ENCODE measurements at places on chromosomes 2 and 18. TPM values are rescaled to one million over a fixed set of nuclear protein-coding genes. Genes with fewer than 3 reads are reported as not detected.

BMP10 gene
- not detected for total RNA-seq

LBX2 gene
- total RNA-seq: 1.8 TPM

MYO5B gene
- total RNA-seq: 8.7 TPM

RFTN2 gene
- 1.1 TPM for total RNA-seq

MBP gene
- 19.6 TPM for total RNA-seq

TMEM185B gene
- total RNA-seq: 9.9 TPM

ZNF396 gene
- 1.0 TPM for total RNA-seq

DNA sequence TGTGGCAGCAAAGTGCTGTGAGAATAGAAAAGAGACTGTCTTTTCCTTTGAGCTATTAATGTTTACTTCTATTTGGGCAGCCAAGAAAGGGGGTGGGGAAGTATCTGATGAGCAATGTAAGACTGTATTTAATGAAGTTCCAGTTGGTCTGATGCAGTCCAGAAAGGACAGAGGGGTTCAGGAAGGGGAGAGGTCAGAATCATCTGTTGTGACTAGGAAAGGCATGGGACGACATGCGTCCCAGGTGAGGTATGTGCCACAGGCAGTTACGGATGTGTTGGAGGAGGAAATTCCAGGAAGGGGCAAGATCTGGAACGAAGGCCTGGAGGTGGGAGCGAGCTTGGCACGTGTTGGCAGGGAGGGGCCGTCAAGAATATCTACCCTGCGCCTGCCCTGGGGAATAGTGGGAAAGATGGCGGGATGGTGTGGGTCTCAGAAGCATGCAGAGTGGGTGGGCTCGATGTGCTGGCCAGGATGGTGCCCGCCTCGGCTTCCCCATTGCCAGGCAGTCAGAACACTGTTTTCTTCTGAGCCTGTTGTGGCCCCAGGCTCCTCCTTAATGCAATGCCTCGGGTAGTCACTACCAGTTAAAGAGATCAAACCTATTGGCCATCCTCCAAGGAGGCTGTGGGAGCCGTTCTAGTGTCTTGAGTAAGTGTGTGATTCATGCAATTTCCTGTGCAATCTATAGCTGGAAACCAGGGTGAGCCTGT lies 57.8 kb upstream of the TXNDC2 start:
- H3K4me1 ChIP-seq: peaks cover 5% of the 10 kb centered on the region
- no peak overlapping the region for H3K4me3 ChIP-seq
- peak overlapping the region; percentile 1 for H3K27ac ChIP-seq
- H3K27me3 ChIP-seq: no peaks in the 10 kb centered on the region
- no peak for DNase-seq

DNA sequence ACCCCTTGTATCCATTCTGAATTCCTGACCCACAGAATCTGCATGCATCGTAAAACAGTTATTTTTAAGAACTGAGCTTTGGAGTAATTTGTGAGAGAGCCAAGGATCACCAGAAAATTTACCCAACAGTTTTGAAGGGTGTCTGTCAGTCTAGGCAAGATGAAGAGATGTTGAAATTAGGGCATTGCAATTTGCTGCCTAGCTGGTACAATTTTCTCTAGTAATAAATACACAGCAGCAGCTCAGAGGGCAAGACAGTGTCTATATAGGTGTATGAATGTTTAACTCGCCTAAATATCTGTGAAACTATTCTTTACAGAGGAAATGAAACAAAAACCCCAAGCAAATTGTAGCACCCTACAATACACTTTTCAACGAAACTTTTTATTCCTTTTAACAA lies 377.8 kb upstream of the POU3F3 start:
- DNase-seq: no peak
- no peaks in the 10 kb centered on the region for H3K27me3 ChIP-seq
- no peak overlapping the region for H3K27ac ChIP-seq

DNA sequence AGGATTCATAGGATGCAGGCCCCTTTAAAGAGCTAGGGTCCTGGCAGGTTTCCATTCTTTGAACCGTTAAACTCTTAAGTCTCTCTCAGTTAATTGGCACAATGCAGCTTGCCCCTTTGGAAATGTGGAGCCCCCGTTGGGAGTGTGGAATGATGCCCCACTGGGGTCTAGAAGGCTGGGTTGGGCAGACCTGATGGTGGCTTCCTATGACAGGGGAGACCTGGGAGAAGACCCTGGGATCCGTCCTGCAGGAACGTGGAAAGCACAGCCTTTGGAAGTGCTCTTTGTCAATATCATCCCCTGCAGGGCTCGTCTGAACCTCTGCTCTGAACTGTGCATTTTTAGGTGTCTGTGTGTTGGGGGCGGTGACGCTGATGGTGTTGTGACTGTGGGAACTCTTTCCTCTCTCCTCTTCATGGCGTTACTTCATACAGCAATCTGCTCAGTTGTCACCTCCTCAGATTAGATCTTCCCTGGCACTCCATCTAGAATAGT lies 190.6 kb downstream of the MYCN start:
- H3K36me3 ChIP-seq: no peaks in the 10 kb centered on the region
- H3K27ac ChIP-seq: no peak overlapping the region
- no peaks in the 10 kb centered on the region for H3K4me1 ChIP-seq
- DNase-seq: no peak

DNA sequence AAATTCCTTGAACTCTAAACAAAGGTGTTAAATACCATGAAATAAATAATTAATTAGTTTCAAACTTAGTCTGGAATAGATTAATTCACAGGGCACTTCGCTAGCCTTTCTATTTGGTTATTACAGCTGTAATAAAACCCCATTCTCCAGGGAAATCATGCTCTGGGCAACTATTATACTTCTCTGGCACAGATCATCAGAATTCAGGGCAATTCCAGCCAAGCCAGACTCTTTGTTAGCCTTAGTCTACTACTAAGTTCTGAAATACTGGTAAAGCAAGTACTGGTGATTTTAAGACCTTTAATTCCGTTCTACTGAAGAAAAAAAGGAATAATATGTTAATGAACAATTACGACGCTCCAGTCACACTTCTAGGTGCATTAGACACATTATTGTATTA lies 123.4 kb upstream of the PDE1A start:
- no peak overlapping the region for H3K27ac ChIP-seq
- H3K4me3 ChIP-seq: no peak overlapping the region
- peaks cover 18% of the 10 kb centered on the region for H3K4me1 ChIP-seq
- H3K36me3 ChIP-seq: no peaks in the 10 kb centered on the region

GRCh38 chr2:181052523-181052891 lies 72.1 kb downstream of the UBE2E3 start:
- H3K36me3 ChIP-seq: no peaks in the 10 kb centered on the region
- 0 out of 2 replicates have a peak overlapping the region, but pooled peaks have one; percentile 6 for H3K27ac ChIP-seq
- H3K27me3 ChIP-seq: no peaks in the 10 kb centered on the region
- no peak for DNase-seq

- peak overlapping the region; percentile 75 for H3K4me3 ChIP-seq
- H3K4me1 ChIP-seq: peaks cover 50% of the 10 kb centered on the region
- peaks cover 56% of the 10 kb centered on the region for H3K27me3 ChIP-seq
Observed at GRCh38 chr18:76491473-76491775, 3.6 kb downstream of the ZNF516 start.

- DNase-seq: no peak
- no peak overlapping the region for H3K27ac ChIP-seq
- no peaks in the 10 kb centered on the region for H3K4me1 ChIP-seq
- H3K36me3 ChIP-seq: no peaks in the 10 kb centered on the region
Observed at GRCh38 chr2:64779117-64779690, 125.5 kb upstream of the SERTAD2 start.

DNA sequence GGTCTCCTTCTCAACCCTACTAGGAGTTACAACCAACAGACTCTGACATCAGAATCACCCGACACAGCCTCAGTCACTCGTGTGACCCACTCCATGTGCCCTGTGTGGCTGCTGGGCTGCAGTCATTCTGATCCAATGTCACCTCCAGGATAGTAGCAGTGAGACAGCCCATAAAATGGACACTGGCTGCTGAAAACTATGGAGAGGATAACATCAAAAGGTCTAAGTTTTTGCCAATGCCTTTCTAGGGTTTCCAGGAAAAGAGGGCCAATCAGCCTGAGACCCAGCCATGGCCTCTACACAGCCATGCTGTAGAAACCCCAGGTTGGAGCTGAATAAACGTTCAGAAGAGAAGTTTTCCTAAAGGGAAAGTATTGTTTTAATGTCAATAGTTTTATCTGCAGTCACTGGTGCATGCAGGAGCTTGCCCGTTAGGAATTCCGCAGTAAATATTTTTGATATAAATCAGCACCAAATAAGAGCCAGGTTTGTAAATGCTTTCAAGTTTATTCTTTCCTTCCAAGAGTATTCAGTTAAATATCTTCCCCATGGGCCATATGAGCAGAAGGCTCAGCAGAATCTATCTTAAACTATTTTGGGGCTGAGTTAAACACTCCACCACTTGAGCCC lies 92.2 kb upstream of the PID1 start:
- H3K4me3 ChIP-seq: no peak overlapping the region
- no peaks in the 10 kb centered on the region for H3K36me3 ChIP-seq
- no peaks in the 10 kb centered on the region for H3K27me3 ChIP-seq
- DNase-seq: no peak
- no peak overlapping the region for H3K27ac ChIP-seq

DNA sequence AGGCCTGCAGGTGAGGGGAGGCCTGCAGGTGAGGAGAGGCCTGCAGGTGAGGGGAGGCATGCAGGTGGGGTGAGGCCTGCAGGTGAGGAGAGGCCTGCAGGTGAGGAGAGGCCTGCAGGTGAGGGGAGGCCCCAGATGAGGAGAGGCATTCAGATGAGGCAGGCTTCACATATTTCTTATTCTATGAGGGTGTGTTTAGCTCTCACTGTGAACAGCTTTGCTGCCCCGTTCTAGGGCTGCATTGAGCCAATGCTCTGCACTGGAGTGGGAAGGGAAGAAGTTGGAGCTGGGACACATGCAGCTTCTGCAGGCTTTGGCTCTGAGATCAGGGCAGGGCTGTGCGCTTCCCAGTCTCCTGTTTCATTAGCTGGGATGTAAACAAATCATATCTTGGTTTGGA lies 19.5 kb downstream of the TPO start:
- peaks cover 21% of the 10 kb centered on the region for H3K4me1 ChIP-seq
- 0 out of 2 replicates have a peak, but pooled peaks cover 4% of the 10 kb centered on the region for H3K36me3 ChIP-seq
- DNase-seq: no peak
- H3K4me3 ChIP-seq: no peak overlapping the region
- no peak overlapping the region for H3K27ac ChIP-seq
- H3K27me3 ChIP-seq: peaks cover 5% of the 10 kb centered on the region

GRCh38 chr18:9426753-9427152 lies 48.6 kb upstream of the RALBP1 start:
- DNase-seq: no peak
- no peak overlapping the region for H3K27ac ChIP-seq
- H3K27me3 ChIP-seq: no peaks in the 10 kb centered on the region
- H3K4me3 ChIP-seq: no peak overlapping the region

DNA sequence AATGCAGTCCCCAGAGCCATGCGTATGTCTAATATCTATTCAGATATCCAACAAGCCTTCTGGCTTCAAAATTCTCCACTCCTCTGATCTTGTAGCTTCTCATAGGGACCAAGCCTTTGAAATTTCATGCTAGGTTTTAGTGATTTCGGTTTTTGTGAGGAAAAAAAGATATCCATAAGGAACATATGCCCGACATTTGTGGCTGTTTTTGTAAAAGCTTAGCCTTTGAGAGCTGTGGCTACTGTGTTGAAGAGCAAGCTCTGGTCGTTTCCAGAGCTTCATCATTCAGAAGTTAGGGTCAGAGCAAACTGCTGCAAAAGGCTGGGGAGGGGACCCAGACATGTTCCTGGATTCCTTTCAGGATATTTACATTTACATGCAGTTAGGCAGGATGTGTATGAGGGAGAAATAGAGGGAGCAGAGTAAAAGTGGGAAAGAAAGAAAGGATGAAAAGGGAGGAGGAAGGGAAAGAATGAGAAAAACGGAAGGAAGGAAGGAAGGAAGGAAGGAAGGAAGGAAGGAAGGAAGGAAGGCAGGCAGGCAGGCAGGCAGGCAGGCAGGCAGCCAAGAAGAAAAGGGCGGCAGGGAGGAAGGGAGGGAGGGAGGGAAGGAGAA lies 70.2 kb downstream of the NCKAP5 start:
- no peak for DNase-seq
- H3K36me3 ChIP-seq: no peaks in the 10 kb centered on the region
- H3K4me3 ChIP-seq: no peak overlapping the region
- peaks cover 34% of the 10 kb centered on the region for H3K4me1 ChIP-seq

GRCh38 chr2:25341011-25341727 lies 556 bp downstream of the DNMT3A start:
- no peak overlapping the region for H3K4me3 ChIP-seq
- H3K4me1 ChIP-seq: peaks cover 41% of the 10 kb centered on the region
- DNase-seq: no peak
- no peaks in the 10 kb centered on the region for H3K36me3 ChIP-seq
- peaks cover 22% of the 10 kb centered on the region for H3K27me3 ChIP-seq
- no peak overlapping the region for H3K27ac ChIP-seq

DNA sequence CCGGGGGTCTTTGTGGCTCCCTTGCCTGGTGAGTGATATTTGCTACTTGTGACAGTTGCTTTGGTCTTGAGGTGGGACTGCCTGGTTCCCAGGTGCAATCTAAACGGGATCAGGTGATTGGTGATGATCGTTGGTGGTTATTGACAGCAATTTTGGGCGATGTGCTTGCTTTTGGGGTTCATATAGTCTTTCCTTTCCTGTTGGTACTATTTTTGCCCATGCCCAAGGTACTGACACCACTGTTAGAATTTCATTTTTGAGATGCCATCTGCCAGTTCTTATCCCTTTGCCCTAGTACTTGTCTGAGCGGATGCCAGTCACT lies 573 bp downstream of the WDR7 start:
- no peaks in the 10 kb centered on the region for H3K27me3 ChIP-seq
- peak overlapping the region; percentile 96 for H3K27ac ChIP-seq
- peak overlapping the region; percentile 80 for H3K4me3 ChIP-seq
- H3K36me3 ChIP-seq: no peaks in the 10 kb centered on the region
- DNase-seq: no peak

GRCh38 chr2:236393101-236393500 lies 128.9 kb upstream of the ASB18 start:
- no peak overlapping the region for H3K4me3 ChIP-seq
- peaks cover 36% of the 10 kb centered on the region for H3K4me1 ChIP-seq
- no peak overlapping the region for H3K27ac ChIP-seq
- peaks cover 2% of the 10 kb centered on the region for H3K36me3 ChIP-seq

DNA sequence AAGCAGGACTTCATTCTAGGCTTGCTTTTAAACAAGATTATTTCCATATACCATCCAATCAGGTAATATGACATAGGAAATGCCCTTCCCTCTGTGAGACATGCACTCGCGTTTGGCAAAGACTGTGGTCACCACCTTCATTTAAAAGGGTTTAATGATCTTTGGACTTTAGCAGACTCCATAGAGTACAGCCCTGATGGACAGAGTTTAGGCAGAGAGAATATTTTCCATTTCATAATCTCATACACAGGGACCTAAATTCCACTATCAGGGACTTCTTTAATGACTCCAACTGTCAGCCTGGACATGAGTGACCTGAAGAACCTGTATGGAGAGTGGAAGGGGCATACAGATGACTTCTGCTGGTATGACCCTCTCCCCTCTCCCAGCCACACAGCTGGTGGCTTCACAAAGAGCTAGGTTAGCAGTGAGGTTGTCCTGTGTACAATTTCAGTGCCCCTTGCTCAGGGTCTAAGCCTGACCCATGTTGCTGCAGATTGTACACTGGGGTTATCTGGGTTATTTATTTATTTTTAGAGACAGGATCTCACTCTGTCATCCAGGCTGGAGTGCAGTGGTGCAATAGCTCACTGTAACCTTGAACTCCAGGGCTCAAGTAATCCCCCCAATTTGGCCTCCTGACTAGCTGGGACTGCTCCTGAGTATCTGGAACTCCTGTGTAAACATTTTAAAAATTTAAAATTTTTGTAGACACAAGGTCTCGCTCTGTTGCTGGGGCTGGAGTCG lies 59.2 kb downstream of the PTPRM start:
- no peak overlapping the region for H3K27ac ChIP-seq

GRCh38 chr18:45059695-45060094 lies 379.0 kb downstream of the SETBP1 start:
- H3K4me3 ChIP-seq: no peak overlapping the region
- DNase-seq: no peak
- H3K4me1 ChIP-seq: peaks cover 6% of the 10 kb centered on the region

Data from WTC11 (cell line).